CD4-positive, alpha-beta T cell (primary cell): ENCODE measurements at places on chromosomes 4 and X. TPM values are rescaled to one million over a fixed set of nuclear protein-coding genes. Genes with fewer than 3 reads are reported as not detected.

- H3K4me3 ChIP-seq: no peak overlapping the region
- no peak for DNase-seq
- no peaks in the 10 kb centered on the region for H3K4me1 ChIP-seq
- H3K27me3 ChIP-seq: no peaks in the 10 kb centered on the region
- no peaks in the 10 kb centered on the region for H3K36me3 ChIP-seq
Measured at GRCh38 chrX:758917-759316, 128.3 kb downstream of the SHOX start.

The FMR1NB gene
- not detected for total RNA-seq

The CXCL5 gene
- total RNA-seq: not detected

- no peaks in the 10 kb centered on the region for H3K4me1 ChIP-seq
- no peak overlapping the region for H3K27ac ChIP-seq
- no peaks in the 10 kb centered on the region for H3K27me3 ChIP-seq
- no peak for DNase-seq
- H3K4me3 ChIP-seq: no peak overlapping the region
- H3K36me3 ChIP-seq: no peaks in the 10 kb centered on the region
Measured at GRCh38 chr4:34850968-34851367, 1393.3 kb downstream of the ARAP2 start.

DNA sequence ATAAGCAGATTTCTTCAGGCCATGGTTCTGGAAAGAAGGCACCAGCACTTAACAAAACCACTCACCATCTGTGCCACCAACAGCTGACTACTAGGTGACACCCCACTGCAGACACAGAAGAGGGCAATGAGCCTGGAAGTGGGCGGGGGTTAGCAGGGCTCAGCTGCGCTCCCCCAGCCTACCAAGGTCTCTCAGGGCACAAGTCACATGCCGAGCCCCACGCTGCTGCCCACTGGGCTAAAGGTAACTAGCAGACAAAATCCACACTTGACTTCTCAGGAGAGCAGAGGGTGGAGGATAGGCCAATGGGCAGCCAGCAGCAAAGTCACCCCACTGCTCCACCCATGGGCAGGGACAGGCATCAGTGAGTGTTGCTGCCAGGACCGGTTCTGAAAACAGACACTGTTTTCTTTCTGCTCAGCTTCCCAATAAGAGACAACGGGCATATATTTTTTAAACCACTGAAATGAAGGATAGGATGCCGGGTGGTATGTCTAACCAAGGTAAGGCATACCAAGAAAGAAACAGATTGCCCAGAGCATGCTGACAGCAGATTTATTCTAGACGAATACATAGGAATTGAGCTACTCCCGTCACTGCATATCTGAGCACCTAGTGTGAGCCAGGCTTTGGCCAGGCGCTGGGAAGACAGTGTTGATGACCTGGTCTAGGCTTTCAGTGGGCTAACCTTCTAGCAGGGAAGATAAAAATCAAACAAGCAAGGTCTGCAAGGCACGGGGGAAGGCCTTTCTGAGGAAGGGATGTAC, 20.1 kb downstream of the ACSL1 start:
- H3K27ac ChIP-seq: no peak overlapping the region
- H3K27me3 ChIP-seq: no peaks in the 10 kb centered on the region
- H3K36me3 ChIP-seq: peaks cover 3% of the 10 kb centered on the region
- H3K4me1 ChIP-seq: no peaks in the 10 kb centered on the region
- DNase-seq: no peak

DNA sequence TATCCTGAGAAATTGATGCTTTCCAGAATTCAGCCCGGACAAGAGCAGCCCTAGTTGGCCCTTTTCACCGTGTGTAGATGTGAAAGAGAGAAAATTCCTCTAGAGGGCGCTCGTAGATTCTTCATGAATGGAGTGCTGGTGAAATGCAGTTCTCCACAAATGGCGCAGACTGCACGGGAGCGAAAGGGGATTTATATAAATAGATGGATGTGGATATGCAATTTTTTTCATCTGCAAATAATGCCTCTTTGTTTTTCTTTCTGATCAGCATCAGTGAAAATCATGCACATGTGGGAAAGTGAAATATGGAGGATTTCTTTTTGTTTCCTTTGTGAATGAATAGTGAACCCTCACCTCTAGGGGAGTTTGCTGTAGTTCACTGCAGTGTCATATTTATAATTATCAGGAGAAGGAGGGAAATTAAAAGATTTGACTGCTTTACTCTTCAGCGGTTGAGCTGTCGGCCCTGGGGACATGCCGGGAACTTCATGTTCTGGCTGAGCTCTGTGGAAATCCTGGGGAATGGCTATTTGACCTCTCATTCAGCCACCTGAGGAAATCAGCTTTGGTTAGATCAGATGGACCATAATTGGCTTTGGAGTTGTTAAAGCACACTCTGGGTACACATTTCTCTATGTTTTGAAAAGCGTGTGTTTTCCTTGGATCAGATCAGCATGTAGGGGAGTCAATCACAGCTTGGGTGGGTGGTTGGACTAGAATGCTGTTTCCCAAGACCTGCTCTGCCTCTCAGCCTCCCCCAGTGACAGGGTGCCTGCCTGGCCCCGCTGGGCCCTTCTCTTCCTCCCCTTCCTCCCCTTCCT, 115.0 kb upstream of the SHISA3 start:
- peaks cover 9% of the 10 kb centered on the region for H3K27me3 ChIP-seq
- H3K4me3 ChIP-seq: no peak overlapping the region
- H3K36me3 ChIP-seq: no peaks in the 10 kb centered on the region
- no peak overlapping the region for H3K27ac ChIP-seq
- H3K4me1 ChIP-seq: peaks cover 2% of the 10 kb centered on the region

The GPC3 gene
- total RNA-seq: 0.25 TPM

- no peaks in the 10 kb centered on the region for H3K36me3 ChIP-seq
- H3K4me3 ChIP-seq: no peak overlapping the region
- H3K27me3 ChIP-seq: no peaks in the 10 kb centered on the region
- H3K4me1 ChIP-seq: no peaks in the 10 kb centered on the region
- DNase-seq: no peak
Measured at GRCh38 chrX:21800344-21800770, 39.1 kb upstream of the MBTPS2 start.
